ENCODE measurements at places on chromosomes 11 and 22.

- DNase-seq, result no peak
Measured at GRCh38 chr11:28090052-28090749, 17.8 kb downstream of the KIF18A start.

- peak; percentile 66 for DNase-seq
Measured at GRCh38 chr11:28529540-28530410, 421.6 kb downstream of the METTL15 start.

GRCh38 chr22:30947173-30947815 is 21.3 kb downstream of the MORC2 start:
- peak; percentile 85 for DNase-seq

- DNase-seq, result no peak
Measured at GRCh38 chr22:33535937-33536875, 384.1 kb downstream of the LARGE1 start.

GRCh38 chr11:6497069-6497839 is at the start of gene DNHD1:
Gene DNHD1 (plus strand): TSS chr11:6497280. CDS start chr11:6498216, 936 bp downstream.
- DNase-seq, result no peak

DNA sequence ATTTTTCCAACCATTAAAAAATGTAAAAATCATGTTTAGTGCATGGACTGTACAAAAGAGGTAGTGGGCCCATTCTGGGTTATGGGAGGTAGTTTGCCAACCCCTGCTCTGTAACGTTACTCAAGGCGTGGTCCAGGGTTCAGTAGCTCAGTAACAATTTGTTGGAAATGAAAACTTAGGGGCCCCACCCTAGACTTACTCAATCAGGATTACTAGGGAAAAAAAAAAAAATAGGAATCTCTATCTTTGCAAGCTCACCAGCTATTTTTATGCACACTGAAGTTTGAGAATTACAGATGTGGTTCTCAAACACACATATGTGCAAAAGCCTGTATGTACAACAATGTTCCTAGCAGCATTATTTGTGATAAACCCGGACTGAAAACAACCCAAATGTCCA is 17.3 kb upstream of the LMO2 start:
- DNase-seq, result no peak

- no peak for DNase-seq
Measured at GRCh38 chr11:122743949-122744348, 88.4 kb downstream of the UBASH3B start.

- DNase-seq, result peak; percentile 67
Measured at GRCh38 chr11:34327804-34328631, 29.8 kb downstream of the ABTB2 start.

DNA sequence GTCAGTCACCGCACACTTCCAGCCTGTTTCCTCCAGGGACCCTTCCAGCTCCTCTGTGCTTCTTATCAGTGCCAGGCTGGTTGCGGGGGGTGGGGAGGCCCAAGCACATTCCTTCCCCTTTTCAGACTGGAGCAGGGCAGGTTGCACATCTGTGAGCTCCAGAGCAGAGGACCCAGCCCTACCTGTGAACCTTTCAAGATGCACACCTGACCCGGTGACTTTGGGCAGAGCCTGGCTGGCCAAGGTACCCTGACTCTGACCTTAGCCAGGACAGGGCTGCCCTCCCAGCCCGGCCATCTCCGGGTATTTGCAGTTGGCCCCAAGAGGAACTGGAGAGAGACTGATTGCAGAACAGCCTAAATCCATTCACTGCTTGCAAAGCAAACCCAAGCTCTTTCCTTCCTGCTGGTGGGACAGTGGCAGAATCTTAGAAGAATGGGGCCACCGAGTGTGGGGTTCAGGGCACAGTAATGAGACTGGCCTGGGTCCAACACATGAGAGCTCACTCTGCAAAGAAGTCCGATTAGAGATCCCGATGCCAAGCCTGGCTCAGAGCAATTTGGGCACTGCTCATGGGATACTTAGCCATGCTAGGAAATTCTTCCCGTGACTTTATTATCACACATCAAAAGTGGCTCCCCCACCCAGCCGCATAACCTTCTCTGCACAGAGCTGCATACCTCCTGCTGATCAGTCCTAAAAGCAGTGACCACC is 64.7 kb upstream of the CCND1 start:
- DNase-seq, result no peak

DNA sequence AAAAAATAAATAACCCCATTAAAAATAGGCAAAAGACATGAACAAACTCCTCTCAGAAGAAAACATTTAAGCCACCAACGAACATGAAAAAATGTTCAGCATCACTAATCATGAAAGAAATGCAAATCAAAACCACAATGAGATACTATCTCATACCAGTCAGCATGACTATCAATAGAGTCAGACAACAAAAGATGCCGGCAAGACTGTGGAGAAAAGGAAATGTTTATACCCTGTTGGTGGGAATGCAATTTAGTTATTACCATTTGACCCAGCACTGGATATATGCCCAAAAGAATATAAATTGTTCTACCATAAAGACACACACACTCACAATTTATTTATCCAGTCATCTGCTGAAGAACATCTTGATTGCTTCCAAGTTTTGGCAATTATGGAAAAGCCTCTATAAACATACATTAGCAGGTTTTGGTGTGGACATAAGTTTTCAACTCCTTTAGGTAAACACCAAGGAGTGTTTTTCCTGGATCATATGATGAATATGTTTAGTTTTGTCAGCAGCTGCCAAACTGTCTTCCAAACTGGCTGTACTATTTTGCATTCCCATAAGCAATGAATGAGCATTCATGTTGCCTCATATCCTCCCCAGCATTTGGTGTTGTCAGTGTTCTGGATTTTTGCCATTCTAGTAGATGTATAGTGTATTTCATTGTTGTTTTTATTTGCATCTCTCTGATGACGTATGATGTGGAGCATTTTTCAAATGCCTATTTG is 28.0 kb downstream of the OR8D1 start:
- no peak for DNase-seq

DNA sequence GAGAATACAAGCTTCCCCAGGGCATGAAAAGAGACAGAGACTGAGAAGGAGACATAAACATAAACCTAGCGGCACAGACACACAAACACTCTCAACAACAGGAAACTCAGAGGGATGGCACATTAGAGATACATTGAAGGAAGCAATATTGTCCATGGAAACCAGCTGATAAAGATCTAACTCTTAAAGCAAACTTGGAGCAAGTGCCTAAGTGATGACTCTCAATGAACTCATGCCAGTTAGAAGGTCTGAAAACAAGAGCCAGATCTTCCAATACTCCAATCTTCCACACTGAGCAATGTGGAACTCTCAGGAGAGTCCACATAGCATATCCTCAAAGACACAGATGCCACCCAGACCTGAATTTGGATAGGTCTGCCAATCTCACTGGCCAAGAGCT is 168.8 kb upstream of the ISX start:
- DNase-seq, result no peak
